ENCODE measurements at places on chromosomes 3 and 15.

GRCh38 chr3:112965656-112966055 lies 9.2 kb downstream of the CD200R1 start:
- no peak for DNase-seq

GRCh38 chr3:111769110-111769991 lies 89.7 kb upstream of the PHLDB2 start:
- DNase-seq: no peak

DNA sequence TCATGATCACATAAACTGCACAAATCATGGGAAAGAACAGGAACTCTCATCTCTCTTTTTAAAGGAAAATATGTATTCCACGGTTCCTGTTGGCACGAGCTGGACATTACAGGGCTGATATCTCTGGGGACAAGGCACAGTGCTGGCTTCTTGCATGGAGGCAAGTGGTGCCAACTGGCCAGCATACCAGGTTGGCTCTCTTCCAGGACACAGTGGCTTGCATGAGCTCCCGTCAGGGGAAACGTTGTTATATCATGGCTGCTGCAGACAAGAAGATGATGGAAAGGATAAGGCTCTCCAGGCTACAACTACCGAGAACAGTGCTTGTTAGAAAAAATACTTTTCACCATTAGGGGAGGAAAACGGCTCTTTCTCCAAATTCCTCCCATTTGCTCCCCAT lies 283.9 kb downstream of the RORA start:
- DNase-seq: no peak

GRCh38 chr3:93988283-93988682 lies 8.3 kb downstream of the ARL13B start:
- DNase-seq: no peak

DNA sequence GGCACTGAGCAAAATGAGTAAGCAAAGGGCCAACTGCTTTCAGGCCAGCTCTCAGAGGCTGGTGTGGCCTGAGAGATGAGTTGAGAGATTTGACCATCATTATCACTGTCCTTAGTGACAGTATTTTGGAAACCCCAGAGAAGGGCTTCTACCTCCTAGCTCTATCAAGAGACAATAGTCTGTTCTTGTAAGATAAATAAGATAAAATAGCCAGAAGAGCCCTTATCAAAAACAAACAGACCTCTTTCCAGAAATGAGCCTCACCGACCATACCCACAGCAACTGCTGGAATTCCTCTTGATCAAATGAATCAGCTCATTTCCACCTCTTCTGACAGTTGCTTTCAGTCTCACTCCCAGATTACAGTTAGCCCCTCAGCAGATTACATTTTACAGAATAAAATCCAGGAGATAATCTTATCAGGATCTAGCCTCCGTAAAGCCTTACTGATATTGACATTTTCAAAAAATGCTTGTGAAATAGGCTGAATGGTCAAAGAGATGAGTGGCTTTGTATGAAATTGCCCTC lies 4.5 kb downstream of the HDC start:
- DNase-seq: no peak

- no peak for DNase-seq
Measured at GRCh38 chr3:14843321-14843720, 24.6 kb downstream of the FGD5 start.

- no peak for DNase-seq
Measured at GRCh38 chr15:69820819-69821218, 276.9 kb downstream of the TLE3 start.

- DNase-seq: no peak
Measured at GRCh38 chr3:158313338-158313927, 203.5 kb downstream of the RSRC1 start.

DNA sequence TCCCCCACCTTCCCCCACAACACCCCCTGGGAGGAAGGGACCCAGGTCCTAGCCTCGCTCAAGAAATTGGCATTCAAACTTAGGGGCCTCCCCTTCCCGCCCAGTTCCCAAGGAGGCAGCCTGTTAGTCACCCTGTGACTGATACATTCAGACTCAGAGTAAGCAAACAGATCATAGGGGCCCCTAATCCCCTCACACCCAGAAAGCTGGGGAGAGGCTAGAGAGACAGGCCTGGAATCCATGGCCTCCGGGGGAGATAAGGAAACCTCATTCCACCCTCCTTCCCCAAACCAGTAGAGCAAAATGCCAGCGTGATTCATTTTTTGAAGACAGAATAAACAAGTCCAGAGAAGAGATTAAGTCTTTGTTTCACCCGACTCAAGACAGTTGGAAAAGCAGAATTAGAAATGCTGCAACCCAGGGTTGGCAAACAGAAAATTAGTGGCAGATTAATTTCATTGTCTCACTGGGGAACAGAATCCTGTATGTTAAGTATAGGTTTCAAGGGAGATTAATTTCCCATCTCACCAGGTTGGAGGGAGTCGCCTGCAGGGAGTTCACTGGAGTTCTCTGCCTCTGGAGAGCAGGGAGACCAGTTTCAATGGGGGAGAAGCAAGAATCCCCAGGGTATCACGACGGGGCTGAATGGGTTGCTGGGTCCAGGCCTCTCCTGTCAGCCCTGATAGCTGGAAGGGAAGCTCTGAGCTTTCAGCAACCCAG lies 268.3 kb downstream of the UACA start:
- no peak for DNase-seq

DNA sequence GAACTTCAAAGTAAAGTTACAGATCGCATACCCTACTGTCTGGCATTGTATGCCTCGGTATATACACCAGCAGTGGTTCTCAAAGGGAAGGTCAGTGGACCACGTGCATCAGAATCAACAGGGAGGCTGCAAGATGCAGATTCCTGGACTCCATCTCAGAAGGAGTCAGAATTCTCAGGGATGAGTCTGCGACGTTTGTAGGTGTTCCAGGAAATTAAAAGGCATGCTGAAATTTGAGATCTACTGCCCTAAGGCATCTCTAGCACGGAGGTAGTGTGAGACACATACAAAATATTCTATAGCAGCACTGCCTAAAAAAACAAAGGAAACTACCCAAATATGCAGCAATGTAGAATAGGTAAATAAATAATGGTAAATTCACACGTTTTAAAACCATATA lies 136.8 kb upstream of the BNIP2 start:
- no peak for DNase-seq

DNA sequence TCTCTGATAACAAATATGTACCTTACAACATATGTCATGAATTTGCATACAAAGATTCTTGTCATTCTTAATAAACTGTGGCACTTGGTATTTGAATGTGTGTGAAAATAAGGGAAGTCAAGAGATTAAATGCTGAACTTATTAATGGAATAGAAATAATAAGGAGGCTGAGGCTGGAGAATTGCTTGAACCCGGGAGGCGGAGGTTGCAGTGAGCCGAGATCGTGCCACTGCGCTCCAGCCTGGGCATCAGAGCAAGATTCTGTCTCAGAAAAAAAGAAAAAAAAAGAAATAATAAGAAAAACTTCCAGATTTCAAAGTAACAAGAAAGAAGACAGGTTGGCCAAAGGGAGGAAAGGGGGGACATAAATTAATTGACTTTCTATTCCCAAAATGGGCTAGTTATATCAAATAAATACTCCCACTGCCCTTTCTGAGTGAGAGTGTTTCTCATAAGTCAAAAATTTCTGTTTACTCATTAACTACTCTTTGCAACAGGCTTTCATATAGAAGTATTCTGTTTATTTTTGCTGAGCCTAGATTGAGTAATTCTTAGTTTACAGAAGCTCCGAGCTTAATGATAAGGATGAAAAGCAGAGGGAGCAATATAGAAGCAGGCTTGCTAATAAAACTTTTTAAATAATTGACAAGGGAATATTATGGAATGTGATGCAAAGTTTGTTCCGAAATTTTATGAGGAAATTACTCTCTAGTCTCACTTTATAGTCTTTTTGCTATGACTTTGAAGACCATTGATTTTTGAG lies 25.6 kb downstream of the KNG1 start:
- DNase-seq: no peak

DNA sequence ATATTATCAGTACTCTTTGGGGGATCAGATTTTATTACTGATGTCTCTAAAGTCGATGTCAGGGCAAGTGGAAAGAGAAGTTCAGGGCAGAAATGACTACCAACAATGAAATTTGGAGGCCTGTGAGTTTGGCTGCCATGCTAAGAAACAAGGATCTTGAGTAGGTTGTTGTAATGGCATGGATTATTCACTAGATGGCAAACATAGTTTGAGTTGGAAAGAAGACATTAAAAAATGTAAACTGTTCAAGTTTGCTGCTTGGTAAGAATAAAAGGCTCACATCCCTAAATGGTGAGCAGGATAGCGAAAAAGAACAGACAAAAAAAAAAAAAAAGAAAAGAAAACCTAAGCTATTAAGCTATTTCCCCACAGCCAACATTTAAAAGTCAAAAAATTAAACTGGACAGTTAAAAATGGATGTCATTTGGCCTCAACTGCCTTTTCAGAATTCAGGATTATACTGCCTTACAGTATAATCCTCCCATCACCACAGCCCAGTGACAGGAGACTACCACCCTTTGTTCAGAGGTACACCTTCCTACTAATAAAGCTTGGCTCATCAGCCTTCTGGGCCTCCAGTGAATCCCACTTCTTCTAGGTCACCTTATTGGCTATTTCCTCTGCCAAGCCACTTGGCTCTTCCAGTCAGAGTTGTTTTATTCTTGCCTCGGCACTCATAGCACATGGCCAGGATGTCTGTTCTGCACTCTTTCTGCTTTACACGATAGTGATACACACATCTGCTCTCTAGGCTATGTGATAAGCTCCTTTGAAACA lies 163.7 kb downstream of the PLD1 start:
- no peak for DNase-seq

GRCh38 chr3:104610730-104611652 lies 755.7 kb upstream of the ALCAM start:
- no peak for DNase-seq

GRCh38 chr15:63096178-63096577 lies 25.5 kb upstream of the LACTB start:
- no peak for DNase-seq

DNA sequence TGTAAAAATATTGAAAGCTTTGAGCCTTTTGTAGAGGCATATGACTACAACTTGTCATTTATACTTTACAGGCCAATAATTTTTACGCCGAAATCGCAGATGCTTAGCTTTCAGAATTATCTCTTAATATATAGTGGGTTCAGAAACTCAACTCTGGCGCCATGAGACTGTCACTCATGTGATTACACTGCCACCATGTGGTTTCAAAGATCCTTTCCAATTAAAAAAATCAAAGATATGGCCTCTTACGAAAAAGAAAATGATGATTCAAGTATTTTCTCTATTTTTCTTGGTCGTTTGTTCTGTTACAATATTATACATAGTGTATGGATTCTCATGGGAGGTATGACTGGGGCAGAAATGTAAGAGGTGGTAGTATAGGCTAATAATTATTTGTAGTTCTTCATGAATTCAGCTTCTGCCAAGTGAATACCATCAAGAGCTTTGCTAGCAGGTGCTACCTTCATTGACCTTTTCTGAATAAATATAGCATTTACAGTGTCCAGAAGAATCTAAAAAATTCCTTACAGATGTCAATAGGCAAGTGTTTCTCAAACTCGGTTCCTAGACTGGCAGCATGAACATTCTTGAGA lies 751.7 kb upstream of the GOLIM4 start:
- peak; percentile 3 for DNase-seq

GRCh38 chr15:68205954-68206539 lies 915 bp upstream of the CALML4 start:
- no peak for DNase-seq

- no peak for DNase-seq
Measured at GRCh38 chr15:65896236-65896635, 26.9 kb downstream of the RAB11A start.

GRCh38 chr3:186566772-186567071 lies 417 bp downstream of the TBCCD1 start:
- no peak for DNase-seq

DNA sequence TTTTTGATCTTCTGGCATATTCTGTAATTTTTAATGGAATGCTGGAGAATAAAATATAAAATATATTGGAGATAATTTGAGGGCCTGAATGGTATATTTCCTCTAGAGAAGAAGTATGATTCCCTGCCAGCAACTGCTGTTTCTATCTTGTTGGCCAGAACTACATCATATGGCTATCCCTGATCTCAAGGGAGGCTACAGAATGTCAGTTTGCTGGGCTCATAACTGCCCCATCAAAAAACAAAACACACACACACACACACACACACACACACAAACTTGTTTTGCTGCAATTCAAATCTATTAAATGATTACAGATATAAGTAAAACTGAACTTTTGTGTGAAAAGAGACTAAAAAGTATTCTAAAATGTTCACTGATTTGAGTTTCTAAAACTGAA lies 51.0 kb downstream of the RASA2 start:
- DNase-seq: no peak

DNA sequence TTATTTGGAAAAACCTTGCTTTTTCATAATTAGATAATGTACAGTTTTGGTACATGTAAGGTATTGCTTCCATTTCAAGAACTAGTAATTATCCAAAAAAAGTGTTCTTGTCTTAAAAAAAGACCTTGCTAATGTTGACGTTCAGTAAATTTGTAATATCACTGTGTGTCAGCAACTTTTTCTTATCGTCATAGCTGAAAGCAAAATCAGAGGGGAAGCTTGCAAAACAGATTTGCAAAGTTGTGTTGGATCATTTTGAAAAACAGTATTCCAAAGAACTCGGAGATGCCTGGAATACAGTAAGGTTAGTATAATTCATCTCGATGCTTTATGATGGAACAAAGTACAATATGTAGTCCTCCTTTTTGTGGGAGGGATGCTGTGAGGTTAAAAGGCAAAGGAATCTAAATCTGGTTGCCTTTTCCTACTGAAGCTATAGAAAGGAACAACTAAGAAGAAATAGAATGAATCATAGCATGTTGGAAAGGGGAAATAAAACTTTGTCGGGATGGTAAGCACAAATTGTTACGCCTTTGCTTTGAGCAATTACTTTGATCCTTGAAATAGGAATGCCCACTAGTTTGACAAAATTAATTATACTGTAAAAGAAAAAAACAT lies 1.5 kb downstream of the NSUN3 start:
- DNase-seq: no peak

- DNase-seq: no peak
Measured at GRCh38 chr3:10428406-10429091, 76.8 kb downstream of the ATP2B2 start.

- DNase-seq: no peak
Measured at GRCh38 chr15:87357637-87358313, 898.8 kb downstream of the NTRK3 start.

DNA sequence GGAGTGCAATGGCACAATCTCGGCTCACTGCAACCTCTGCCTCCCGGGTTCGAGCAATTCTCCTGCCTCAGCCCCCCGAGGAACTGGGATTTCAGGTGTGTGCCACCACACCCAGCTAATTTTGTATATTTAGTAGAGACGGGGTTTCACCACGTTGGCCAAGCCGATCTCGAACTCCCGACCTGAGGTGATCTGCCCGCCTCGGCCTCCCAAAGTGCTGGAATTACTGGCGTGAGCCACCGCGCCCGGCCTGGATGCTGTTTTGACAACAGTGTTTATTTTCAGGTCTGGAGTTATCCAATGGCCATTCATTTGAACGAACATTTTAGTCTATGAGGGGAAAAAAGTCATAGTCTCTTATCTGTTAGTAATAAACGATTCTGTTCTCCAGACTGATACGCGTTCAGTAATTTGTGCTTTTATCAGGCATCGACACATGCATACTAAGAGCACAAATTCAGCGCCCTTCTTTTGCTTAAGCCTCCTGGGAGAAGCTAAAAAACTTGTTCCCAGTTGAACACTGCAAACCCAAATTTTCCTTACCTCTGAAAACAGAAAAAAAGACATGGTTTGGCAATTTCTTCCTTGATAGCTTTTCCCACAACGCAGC lies 1.3 kb downstream of the B3GALNT1 start:
- no peak for DNase-seq

All from naive B cell (primary cell).